ENCODE measurements at places on chromosomes 5 and 9.
A peak's percentile ranks its signal among the peaks of the same experiment; 100 is the strongest.

GRCh38 chr9:133515615-133516255 lies 9.0 kb downstream of the MYMK start:
- DNase-seq, result no peak

- no peak for DNase-seq
These were observed 257.6 kb upstream of the ZNF608 start for GRCh38 chr5:125004009-125004408.

- DNase-seq, result peak; percentile 6
These were observed 36.9 kb downstream of the CLINT1 start for GRCh38 chr5:157821822-157822622.

GRCh38 chr5:90983711-90984124 lies 399.4 kb downstream of the ARRDC3 start:
- DNase-seq, result no peak

GRCh38 chr9:105842023-105842644 lies 147.8 kb downstream of the TMEM38B start:
- peak; percentile 22 for DNase-seq

DNA sequence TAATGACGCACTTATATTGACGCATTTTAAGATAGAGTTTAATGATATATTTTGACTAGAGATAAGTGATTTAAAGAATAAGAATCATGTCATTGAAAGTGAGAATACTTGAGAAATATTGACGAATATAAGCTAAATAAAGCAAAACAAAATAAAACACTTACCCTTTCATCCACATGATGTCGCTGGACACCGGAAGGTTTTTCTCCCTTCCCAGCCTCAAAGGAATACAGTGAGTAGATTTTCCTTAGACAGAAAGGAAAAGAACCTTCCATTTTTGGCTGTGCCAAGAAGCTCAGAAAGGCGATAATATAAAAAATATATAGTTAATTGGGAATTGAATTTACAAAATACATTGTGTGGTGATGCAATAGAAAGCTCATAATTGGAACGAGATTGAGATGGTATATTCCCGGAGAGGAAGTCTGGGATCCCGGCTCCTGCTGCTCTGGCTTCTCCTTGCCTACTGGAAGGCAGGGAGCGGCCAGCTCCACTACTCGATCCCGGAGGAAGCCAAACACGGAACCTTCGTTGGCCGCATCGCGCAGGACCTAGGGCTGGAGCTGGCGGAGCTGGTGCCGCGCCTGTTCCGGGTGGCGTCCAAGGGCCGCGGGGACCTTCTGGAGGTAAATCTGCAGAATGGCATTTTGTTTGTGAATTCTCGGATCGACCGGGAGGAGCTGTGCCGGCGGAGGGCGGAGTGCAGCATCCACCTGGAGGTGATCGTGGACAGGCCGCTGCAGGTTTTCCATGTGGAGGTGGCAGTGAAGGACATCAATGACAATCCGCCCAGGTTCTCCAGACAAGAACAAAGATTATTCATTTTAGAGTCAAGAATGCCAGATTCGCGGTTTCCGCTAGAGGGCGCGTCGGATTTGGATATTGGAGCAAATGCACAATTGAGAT lies at the start of gene PCDHA5:
PCDHA5 (plus strand) TSS at position 239 of the 906 bp plus-strand sequence.
- no peak for DNase-seq

- DNase-seq, result no peak
These were observed 15.4 kb downstream of the ARHGEF37 start for GRCh38 chr5:149596712-149597111.

DNA sequence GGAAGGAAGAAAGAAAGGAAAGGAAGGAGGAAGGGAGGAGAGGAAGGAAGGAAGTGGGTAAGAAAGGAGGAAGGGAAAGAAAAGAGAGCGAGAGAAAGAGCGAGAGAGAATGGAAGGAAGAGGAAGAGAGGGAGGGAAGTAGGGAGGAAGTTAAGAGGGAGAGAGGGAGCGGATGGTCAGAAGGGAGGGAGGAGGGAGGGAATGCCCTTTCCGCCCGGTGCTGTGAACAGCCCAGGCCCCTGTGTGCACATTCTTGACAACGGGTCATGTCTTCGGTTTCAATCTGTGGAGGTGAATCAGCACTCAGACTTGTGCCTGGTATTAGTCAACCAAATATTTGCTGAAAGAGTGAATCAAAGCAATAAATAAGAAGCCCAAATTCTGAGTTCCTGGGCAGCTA lies 39.2 kb downstream of the PRUNE2 start:
- DNase-seq, result no peak

- DNase-seq, result no peak
These were observed 2.6 kb upstream of the LCN2 start for GRCh38 chr9:128146591-128147120.

- no peak for DNase-seq
These were observed 29.9 kb upstream of the PDE4D start for GRCh38 chr5:59923465-59923864.

DNA sequence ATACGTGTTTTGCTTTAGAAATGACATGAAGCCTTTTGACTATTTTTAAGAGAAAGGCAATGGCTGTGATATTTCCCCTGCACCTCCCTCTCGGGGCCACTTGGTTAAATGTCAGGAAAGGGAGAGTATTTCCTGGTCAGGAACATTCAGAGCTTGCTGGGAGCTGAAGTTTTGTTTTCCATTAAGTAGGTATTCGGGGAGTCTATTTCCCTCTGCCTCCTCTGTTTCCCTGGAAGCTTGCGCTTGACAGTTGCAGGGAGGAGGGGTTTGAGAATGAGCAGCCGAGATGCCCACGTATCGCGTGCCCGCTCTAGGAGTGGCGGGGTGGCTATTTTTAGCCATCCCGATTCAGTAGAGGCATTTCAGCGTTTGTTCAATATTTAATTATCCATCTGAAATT lies 6.7 kb downstream of the DAB2IP start:
- DNase-seq, result no peak

DNA sequence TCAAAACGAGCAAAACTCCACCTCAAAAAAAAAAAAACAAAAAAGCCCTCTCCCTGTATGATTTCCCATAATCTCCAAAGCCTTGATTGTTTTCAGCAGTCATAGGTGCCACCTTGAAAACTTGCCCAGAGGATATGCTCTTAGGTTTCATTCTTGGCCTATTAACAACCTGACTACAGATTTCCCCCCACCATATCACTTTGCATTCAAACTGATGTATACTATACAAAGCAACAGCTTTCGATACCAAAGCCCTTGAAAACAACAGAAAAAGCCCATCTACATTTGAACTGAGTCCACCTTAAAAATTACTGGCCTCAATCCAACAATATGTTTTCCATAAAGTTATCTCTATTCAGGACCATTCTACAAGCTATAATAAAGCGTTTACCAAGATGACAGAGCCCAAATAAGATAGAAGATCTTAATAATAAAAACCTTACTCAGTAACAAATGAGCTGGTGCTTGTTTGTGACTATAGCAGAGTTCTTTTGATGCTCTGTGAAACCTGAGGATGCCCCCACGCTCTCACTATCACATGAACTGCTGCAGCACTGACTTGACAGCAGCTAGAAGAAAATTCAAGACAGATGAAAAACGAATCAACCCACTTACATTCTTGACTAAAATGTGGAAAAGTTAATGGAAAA lies 44.4 kb downstream of the FNBP1 start:
- DNase-seq, result no peak

DNA sequence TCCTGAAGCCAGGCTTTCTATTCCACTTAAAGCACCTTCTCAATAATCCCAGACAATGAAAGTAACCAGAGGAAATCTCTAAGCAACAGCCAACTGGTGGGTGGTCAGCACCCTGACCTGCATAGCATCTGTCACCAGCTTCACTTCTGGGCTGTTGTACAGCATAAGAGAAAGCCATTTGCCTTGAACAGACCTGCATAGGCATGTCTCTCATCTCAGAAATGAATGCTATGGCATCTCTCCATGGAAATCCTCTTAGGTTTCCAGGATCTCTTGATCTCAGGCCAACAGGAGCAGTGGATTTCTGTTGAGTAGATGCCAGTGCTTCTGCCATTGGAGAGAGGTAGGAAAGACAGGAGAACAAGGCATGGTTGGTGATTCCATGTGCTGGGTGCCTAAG lies 213.6 kb downstream of the GRIA1 start:
- DNase-seq, result no peak

- DNase-seq, result no peak
These were observed 125.4 kb upstream of the ADAMTS16 start for GRCh38 chr5:5014586-5015235.

- DNase-seq, result no peak
These were observed 115.5 kb downstream of the COL23A1 start for GRCh38 chr5:178474562-178475184.

DNA sequence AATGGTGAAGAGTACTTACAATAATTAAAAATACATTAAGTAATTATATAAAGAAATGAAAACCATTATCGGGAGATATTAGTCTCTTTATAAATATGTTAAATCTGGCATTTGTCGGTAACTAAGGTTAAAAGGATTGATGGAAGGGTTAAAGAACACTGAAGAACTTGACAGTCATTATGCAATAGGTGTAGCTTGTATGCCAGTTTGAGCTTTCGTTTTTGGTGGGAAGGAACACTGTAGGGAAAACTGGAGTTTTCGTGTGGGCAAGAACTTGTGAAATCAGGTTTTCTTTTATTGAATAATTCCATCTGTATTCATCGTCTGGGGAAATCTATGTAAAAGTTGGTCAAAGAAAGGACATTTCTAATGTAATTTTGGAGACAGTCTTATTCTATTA lies 142.3 kb downstream of the DMRTA1 start:
- no peak for DNase-seq

- DNase-seq, result peak; percentile 25
These were observed 19.7 kb downstream of the ANXA2R start for GRCh38 chr5:43020399-43020746.

DNA sequence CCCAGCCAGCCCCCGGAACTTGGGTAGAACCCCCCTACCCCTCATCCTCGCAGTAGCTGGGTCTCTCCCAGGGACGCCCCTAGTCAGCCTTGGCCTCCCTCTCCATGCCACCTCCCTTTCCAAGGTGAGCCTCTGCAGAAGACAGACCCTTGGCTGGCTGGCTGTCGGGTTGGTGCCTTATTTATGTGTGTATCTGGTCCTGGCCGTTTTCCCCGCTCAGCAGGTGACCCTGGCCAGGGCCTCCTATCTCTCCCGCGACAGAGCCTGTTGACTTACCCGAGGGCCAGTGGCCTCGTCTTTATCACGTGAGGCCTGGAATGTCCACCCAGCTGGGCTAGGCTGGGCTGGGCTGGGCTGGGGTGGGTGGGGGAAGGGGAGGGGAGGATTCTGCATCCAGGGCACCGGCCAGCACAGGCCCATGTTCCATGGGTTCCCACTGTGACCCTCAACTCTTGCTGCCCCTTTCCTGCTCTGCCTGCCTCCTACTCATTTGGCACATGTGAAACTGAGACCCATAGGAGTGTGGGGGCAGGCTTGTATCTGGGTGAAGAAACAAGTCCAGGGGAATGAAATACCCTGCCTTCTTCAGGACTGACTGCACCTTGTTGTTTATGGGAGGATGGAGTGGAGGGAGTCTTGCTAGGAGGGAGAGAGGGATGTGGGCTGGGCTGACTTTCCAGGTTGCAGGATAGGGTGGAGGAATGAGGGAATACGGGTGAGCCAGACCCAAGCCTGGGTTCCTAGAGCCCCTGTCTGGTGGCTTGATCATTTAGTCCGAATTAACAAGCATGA lies 3.1 kb downstream of the CXXC5 start:
- no peak for DNase-seq

GRCh38 chr9:107491081-107492053 lies 1.8 kb upstream of the KLF4 start:
- DNase-seq, result no peak

DNA sequence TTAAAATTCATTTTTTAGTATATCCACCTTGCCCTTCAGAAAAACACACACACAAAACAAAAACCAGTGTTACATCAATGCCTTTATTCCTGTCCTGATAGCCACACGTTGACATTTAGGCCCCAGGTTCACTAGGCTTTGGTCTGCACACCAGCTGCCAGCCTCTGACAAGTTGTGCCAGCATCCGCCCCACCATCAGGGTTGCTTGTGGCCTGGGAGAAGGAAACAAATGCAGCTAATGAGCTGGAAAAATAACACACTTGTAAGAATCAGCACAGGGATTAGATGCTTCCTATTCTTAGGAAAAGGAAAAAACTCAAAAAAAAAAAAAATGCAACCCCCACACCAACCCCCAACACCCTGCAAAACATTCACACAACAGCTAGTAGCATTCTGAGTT lies 404.0 kb upstream of the GRIA1 start:
- DNase-seq, result no peak

DNA sequence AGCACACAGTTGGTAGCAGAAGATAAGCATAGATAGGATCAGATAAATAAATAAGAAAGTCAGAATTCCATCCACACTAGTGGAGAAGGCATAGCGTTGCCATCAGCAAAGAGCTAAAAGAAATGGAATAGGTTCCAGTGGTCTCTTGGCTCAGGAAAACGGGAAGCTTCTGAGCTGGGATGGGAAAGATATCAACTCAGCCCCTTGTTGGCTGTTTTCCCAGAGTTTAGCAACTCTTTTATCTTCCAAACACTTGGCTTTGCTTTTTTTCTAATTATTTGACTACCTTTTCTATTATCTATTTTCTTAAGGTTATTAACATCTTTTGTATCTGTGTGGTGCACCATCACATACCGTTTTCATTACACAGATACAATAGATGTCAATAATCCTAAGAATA lies 445.7 kb upstream of the TRPC7 start:
- DNase-seq, result no peak

- DNase-seq, result no peak
These were observed 20.4 kb upstream of the SELENOP start for GRCh38 chr5:42832060-42832459.

GRCh38 chr5:38148021-38148625 lies 110.2 kb upstream of the EGFLAM start:
- DNase-seq, result no peak

GRCh38 chr9:19496321-19497050 lies 87.7 kb downstream of the ACER2 start:
- no peak for DNase-seq

DNA sequence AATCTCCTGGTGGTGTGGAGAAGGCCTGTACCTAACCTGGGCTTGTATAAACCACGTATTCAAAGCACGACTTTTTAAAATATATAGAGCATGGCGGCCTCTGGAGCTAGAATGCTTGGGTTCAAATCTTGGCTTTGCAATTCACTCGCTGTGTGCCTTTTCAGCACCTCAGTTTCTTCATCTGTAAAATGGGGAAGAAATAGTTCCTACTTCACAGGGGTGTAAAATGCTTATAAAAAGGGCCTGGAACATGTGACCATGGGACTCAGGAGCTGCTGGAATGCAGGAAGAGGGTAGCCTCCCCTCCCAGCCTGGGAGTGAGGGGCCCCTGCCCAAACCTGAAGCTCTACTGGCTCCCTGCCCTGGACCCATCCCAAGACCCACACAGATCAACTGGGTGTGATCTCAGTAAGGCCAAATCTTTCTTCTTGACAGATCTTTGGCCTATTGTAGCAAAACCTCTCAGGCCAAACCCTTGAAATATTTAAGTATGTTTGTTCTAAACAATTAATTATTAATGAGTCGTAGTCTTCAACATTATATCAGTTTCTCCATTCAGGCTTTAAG lies 269.0 kb downstream of the ZSWIM6 start:
- DNase-seq, result no peak

DNA sequence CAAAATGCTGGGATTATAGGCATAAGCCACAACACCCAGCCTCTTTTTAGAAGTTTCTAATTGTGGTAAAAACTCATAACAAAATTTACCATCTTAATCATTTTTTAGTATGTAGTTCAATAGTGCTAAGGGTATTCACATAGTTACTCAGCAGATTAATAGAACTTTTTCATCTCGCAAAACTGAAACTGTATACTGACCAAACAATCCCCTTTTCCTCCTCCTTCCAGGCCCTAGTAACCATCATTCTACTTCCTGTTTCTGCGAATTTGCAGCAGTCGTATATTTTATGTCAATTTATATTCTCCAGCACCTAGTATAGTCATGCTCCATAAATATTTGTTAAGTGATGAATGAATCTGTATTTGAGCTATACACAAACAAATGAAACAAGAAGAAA lies 86.3 kb upstream of the ERBIN start:
- no peak for DNase-seq

GRCh38 chr5:179900206-179900605 lies 7.5 kb downstream of the TBC1D9B start:
- DNase-seq, result no peak

Measured in CD4-positive, alpha-beta T cell treated with Interleukin-4 for 4 hours (primary cell).